ENCODE measurements at places on chromosomes 6 and 20.
A peak's percentile ranks its signal among the peaks of the same experiment; 100 is the strongest.

DNA sequence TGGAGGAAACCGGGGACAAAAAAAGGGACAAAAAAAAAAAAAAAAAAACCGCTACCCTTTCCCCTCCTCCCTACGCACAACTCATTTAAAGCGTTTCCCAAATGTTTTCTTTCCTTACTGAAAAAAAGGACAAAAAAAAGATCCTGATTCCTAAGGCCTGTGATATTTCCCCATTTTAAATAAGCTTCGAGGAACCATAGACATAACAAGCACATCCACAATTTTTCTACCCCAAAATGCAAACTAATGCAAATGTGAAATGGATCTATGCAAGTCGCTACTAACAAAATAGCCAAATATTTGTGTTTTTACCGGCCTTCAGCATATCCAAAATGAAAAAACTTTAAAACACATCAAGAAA, 1.4 kb upstream of the ZNF217 start:
- no peak for DNase-seq

- DNase-seq = no peak
These were observed 157.4 kb downstream of the TRIM27 start for GRCh38 chr6:28766426-28766825.

- DNase-seq = no peak
These were observed 57.5 kb downstream of the MKKS start for GRCh38 chr20:10376270-10377075.

- DNase-seq = no peak
These were observed 9.5 kb upstream of the HLA-DRA start for GRCh38 chr6:32430179-32430578.

DNA sequence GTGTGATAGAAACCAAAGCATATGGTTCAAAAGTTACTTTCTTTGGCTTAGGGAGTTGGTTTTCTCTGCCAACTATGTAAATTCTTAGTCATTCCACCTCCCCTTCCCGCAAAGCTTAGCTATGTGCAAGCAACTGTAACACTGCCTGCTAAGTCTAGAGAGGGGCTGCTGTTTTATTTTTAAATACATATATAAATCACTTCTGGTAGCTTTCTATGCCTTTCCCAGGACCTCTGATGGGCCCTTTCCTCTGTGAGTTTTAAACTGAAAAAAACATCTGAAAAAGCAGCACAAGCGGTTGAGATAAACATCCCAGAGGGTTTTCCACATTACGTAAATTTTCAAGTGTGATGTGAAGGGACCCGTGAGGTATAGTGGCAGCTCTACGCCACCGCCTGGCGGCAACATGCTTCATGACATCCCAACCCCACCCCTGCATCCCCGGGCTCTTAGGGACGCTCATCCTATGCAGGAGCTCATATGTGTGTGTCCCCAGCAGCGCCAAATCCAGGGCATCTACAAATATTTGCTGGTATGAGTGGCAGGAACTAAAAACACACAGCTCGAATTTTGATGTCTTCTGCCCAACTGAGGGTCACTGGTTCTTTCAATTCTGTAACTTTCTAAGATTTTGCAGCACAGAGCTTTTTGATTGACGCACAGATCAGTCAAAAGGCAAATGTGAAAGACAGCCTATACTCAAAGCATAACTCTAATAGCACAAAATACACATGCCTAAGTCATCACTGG, 12.7 kb downstream of the SAYSD1 start:
- peak; percentile 55 for DNase-seq

GRCh38 chr6:16635810-16636602, 125.3 kb downstream of the ATXN1 start:
- DNase-seq = no peak

GRCh38 chr6:43093436-43094289, 17.5 kb downstream of the PTK7 start:
- DNase-seq = no peak

DNA sequence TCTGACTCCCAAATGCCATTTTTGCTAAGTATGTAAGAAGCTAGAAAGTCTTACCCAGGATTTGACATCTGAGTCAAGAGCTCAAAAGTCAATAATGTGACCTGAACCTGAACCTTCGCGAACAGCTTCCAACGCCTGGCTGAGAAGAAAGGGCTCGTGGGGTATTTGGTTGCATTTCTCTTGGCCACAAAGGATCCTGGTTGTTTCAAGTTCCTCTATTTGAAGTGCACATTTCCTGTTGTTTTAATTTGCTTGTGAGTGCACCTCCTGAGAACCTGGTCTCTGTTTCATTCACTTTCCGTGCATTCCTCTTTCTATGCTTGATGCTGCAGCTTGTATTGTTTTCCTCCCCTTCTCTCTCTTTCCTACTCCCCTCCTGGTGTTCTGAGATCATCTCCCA, 212.5 kb downstream of the FOXA2 start:
- DNase-seq = no peak

DNA sequence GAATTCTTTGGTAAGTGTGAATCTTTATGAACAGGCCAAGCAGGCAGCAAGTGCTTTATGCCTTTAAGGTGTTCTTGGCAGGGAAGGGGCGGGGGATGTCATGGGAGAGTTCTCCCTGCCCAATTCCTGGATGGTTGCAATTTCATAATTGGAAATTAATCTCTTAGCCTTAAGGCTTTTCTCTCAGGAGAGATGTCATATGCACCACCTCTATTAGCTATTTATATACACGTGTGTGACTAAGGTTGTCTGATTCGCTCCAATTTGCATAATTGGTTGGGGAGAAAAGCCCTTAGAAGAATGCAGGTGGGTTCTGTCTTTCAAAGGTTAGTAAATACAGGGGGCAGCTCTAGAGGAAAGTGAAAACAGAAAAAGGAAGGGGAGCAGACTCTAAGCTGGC, 5.2 kb upstream of the ENPP5 start:
- DNase-seq = no peak

- no peak for DNase-seq
These were observed 5.9 kb downstream of the TMEM239 start for GRCh38 chr20:2822073-2822472.

GRCh38 chr20:54650052-54650719, 174.8 kb downstream of the DOK5 start:
- no peak for DNase-seq

DNA sequence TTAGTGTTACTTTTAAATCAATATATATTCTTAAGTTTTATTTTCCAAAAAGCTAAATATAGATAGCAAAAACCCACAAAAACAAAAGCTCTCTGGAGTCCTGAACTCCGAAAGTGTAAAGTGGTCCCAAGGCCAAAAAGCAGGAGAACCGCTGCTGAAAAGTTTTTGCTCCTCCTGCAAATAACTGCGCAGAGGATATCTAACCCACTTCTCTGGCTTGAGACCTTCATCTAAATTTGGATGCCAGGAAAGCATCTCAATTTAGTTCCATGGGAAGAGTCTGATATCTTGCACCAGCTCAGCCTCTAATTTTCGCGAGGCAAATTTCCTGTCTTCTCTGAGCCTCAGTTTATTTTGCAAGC, 523 bp downstream of the MRPS10 start:
- no peak for DNase-seq

DNA sequence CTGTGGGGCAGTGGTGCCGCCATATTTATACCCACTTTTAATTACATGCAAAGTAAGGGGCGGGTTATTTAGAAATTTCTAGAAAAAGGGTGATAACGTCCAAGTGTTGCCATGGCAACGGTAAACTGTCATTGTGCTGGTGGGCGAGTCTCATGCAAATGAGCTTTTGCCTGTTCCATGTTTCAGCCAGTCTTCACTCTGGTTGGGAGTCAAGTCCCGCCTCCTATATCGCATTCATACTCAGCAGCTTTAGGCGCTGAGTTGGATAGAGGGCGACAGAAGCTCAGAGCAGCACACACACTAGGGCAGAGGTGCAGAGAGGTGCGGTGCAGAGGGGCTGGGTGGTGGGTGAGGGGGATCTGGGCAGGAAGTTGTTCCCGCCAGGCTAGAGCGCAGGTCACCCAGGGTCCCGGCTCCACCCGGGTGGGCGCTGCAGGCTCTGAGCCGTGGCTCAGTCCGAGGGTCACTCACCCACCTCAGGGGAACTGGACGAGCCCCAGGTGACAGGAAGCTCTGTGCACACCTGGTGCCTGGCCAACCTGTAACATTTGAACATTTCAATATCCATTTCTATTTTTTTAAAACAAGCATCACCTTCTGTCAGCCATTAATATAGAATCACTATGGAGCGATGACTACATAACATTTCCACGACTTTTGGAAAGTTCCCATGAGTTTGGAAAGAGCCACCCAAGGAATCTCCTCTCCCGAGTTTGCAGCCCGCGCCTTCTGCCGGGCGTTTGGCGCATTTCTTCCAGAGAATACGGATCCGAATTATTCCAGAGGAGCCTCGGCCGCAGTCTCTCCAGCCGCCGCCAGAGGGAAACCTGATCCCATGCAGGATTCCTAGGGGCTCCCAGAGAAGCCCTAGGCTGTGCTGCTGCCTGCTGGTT, 89.1 kb upstream of the PHACTR3 start:
- peak; percentile 87 for DNase-seq

DNA sequence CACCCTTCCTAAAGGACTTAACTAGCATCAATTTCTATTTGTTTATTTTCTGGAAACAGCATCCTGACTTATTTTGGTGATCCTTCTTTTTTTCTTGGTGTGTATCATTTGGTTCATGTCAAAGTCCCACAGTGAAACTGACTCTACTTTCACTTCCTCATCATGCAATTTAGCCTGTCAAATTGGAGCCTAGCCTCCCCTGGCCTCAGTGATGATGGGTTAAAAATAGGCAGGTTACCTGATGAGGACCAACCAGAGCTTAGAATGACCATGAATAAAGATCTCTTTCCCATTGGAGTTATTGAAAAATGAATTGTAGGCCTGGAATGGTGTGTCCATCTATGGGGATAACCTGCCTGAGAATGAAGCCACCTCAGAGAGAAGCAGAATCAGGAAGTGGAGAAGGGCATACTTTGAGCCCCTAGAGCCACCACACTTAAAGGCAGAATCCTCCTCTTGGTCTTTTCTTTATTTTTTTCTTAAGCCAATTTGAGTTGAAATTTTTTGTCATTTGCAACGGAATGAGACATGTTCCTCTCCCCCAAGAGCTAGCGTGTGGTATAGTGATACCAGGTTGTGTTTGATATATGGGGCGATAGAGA, 105.6 kb downstream of the BTBD3 start:
- DNase-seq = no peak

- no peak for DNase-seq
These were observed 128.9 kb downstream of the HIVEP2 start for GRCh38 chr6:142816031-142816430.

GRCh38 chr6:40852779-40853373, 186.1 kb downstream of the UNC5CL start:
- no peak for DNase-seq

DNA sequence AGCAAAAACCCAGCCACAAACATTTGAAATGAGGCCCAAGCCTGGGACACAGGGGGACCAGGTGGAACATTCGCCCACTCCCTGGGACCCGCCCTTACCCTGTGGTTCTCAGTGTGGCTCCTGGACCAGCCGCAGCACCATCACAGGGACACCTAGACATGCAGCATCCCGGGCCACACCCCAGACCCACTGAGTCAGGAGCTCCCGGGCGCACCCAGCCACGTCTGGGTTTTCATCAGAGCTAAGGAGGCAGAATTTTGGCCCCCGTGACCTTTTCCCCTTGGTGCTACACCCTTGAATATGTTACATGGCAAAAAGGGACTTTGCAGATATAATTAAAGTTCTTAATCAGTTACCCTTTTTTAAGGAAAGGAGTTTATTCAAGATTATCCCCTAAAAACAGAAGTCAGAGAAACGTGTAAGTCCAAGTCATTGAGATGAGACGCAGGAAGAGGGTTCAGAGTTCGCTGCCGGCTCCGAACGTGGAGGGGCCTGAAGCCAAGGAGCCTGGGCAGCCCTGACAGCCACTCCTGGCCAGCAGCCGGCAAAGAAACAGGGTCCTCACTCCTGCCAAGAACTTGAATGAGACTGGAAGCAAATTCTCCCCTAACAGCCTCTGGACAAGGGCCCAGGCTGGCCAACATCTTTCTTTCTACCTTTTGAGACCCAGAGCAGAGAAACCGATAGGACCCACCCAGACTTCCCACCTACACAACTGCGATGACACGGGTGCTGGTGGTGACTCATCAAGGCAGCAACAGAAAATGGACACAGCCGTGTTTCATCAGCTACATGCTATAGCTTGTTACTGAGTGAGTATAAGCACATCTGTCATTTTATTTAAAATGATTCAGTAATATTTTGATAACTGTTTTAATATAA, 25.3 kb downstream of the BFSP1 start:
- DNase-seq = no peak

GRCh38 chr20:35320396-35321126, 28.3 kb upstream of the FAM83C start:
- DNase-seq = no peak

- no peak for DNase-seq
These were observed 41.3 kb upstream of the QKI start for GRCh38 chr6:163373240-163373639.

DNA sequence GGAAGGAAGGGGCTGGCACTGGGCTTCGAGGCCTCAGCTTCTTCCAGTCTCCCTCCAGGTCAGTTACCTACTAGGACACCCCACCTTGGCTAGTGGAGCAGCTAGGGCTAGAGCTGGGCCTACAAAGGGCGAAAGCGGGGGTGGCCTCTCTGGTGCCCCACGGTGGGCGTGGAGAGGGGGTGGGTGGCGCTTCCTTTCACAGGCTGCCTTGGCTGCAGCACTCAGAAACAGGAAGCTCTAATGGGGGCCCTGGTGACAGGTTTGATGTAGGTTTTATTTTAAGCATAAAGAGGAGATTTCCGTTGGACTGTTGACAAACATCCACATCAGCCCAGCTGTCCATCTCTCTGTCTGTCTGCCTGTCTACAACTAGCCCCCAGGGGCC, 13.4 kb downstream of the FAM110A start:
- no peak for DNase-seq

DNA sequence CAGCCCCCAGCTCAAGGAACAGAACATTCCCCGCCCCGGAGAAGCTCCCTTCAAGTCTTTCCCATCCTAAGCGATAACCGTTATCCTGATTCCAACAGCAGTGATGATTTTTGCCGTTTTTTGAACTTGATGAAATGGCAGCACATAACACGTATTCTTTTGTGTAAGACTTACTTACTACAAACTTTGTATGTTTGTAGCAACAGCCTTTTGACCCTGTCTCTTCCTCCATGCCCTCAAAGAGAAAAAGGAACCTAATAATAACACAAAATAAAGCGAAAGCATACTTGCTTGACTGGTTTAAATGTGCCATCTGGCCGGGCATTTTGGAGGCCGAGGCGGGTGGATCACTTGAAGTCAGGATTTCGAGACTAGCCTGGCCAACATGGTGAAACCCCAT, 26.4 kb upstream of the SLC9A8 start:
- no peak for DNase-seq

DNA sequence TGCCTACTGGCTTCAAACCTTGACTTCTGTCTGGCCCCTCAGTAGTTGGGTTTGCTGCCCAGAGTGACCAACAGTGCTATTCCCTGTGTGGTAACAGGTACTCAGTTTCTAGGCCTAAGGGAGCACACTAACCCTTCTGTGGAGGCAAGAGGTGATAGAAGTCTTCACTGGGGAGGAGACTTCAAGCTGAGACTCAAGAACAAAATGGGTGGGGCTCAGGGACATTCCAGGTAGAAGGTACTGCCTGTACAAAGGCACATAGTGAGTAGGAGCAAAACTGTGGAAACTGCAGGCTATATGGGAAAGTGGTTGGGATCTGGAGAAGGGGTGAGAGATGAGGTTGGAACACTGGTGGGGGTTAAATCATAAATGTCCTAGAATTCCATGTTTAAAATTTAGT, 2.3 kb upstream of the SCAND1 start:
- no peak for DNase-seq
